ENCODE measurements at places on chromosomes 7 and 10.

DNA sequence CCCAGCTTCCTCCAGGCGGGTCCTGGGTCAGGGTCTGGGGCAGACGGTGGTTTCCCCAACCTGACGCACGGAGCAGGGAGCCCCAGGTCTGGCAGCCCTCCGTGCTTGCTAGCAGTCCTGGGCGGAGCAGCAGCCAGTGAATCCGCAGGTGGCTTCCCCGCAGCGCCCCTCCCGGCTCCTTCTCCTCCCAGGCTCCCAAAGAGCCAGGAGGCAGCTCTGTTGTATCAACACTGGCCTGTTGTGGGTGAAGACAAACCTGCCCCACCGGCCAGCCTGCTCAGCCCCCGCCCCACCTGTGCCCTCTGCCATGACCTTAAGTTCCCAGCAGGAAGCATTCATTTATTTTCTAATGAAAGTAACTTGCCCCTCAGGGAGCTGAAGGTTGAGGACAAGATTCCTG lies 24.0 kb upstream of the TMEM213 start:
- no peak for DNase-seq

DNA sequence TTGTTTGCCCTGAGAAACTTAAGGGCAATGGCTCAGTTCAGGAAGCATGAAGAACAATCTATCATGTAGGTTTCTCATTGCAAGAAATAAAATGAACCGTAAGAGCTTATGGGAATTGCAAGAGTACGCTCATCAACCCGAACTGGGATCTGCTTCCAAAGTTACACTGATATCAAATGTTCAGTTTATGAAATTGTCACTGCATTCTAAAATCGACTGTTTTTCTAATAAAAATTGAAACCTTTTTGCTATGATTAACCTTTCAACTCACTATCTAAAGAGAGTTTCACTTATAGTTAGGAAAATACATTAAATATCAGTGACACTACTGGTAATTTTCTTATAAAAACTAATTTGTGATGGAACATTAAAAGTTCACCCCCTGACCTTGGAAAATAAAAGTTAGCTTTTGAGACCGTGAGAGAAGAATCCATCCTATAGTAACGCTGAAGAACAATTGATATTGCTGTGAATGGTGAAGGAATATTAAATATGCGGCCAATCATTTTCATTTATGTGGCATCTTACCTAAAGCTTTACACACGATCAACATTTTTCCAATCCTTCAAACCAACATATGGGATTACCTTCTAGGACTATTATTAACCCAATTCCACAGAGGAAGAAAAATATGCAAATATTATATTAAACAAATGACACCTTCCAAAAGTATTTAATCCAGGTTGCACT lies 2.2 kb downstream of the MEOX2 start:
- DNase-seq, result no peak

GRCh38 chr10:48437546-48437945 lies 131.1 kb downstream of the MAPK8 start:
- no peak for DNase-seq

DNA sequence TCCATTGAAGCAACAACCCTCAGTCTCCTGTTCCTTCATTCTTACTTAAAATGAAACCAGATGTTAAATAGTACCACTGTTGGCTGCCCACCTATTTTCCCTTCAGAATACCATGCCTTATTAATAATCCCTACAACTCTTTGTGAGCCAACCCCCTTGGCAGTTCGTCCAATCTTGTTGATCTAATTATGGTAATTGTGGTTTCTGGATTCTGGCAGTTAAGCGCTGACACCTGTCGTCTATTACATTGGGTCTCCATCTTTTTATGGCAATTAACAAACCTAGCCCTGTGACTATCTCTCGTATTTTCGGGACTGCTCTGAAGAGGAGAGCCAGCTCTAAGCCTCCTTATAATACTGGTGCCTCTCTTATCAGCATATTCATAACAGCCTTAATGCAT lies 432.0 kb downstream of the ATRNL1 start:
- no peak for DNase-seq

DNA sequence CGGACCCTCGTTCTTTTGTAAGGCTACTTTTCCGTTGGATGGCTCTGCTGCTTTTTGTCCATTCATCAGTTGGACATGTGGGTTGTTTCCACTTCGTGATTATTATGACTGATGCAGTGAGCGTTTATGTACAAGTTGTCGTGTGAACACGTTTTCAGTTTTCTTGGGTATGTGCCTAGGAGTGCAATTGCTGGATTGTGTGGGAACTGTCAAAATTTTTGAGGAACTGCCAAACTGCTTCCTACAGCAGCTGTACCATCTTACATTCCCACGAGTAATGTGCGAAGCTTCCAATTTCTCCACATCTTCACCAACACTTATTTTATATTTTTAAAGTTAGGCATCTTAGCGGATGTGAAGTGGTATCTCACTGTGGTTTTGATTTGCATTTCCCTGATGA lies 10.4 kb downstream of the FKBP6 start:
- DNase-seq, result no peak

GRCh38 chr7:132041108-132041507 lies 484.7 kb upstream of the PODXL start:
- DNase-seq, result no peak

GRCh38 chr10:7161484-7162250 lies 249.2 kb downstream of the SFMBT2 start:
- no peak for DNase-seq

DNA sequence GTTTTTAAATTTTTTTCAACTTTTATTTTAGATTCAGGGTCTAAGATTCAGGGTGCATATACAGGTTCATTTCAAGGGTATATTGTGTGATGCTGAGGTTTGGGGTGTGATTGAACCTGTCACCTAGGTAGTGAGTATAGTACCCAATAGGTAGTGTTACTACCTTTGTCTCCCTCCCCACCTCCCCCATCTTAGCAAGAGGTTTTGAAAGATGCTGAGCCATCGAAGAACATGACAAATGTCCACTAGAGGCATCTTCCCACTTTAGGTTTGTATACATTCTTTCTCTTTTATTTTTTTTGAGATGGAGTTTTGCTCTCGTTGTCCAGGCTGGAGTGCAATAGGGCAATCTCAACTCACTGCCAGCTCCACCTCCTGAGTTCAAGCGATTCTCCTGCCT lies 880 bp upstream of the MGAM2 start:
- no peak for DNase-seq

GRCh38 chr7:37382546-37383088 lies 66.0 kb downstream of the ELMO1 start:
- DNase-seq, result no peak

GRCh38 chr7:91852263-91852741 lies 28.2 kb downstream of the MTERF1 start:
- peak; percentile 5 for DNase-seq

- no peak for DNase-seq
Observed at GRCh38 chr7:109178342-109178741, 608.7 kb downstream of the DNAJB9 start.

GRCh38 chr7:138616085-138616484 lies 85.1 kb downstream of the SVOPL start:
- DNase-seq, result no peak

DNA sequence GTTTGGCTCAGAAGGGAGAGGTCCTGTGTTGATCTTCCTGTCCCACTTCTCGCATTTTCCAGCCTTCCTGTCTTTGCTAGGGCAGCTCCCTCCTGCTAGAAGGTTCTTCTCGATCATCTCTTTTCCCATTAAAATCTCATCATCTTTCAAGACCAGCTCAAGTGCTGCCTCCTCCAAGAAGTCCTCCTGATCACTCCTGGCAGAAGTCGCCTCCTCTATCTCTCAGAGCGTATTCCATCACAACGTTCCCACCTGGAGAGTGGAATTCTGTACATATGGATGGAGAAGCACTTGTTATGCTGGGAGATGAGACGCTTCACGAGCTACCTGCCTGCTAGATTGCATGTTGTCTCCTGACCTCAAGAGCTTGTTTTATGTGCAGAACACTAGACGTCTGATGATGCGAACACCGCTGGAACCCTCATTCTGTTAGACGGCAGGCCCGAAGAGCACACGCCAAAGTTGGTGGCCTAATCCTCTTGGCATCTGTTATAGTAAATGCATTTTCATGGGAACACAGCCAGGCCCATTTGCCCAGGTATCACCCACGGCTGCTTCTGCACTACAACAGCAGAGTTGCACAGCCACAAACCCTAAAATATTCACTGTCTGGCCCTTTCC lies 68.0 kb upstream of the INSIG1 start:
- DNase-seq, result no peak

GRCh38 chr10:43384252-43385221 lies 13.1 kb downstream of the FXYD4 start:
- no peak for DNase-seq

DNA sequence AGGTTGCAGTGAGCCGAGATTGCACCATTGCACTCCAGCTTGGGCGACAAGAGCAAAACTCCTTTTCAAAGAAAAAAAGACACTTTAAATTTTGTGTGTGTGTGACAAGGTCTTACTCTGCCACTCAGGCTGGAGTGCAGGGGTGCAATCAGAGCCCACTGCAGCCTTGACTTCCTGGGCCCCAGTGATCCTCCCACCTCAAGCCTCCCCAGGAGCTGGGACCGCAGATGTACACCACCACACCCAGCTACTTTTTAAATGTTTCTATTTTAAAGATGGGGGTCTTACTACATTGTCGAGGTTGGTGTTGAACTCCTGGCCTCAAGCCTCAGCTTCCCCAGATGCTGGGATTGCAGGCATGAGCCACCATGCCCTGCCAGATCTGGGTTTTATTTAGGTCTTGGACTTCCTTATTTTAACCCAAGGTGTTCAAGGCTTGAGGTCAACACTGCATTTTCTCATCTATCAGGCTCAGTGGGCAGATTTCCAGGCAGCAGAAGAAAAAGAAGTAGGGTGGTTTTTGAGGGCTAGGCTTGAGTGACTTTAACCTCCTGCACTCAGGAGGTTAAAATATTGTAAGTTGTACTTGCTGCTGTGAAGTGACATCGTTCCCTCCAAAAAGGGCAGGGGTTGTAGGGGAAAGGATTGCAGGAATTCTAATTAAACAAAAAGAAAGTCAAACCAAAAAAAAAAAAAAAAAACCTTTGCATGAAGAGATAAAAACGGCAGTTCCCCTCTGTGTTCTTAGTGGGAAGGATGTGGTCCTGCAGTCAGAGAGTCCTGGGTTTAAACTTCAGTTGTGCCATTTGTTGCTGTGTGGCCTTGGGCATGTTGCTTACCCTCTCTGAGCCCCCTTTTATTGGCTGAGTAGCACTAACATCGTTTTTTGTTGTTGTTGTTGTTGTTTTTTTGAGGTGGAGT lies 71.5 kb downstream of the CARD11 start:
- DNase-seq, result peak; percentile 45

DNA sequence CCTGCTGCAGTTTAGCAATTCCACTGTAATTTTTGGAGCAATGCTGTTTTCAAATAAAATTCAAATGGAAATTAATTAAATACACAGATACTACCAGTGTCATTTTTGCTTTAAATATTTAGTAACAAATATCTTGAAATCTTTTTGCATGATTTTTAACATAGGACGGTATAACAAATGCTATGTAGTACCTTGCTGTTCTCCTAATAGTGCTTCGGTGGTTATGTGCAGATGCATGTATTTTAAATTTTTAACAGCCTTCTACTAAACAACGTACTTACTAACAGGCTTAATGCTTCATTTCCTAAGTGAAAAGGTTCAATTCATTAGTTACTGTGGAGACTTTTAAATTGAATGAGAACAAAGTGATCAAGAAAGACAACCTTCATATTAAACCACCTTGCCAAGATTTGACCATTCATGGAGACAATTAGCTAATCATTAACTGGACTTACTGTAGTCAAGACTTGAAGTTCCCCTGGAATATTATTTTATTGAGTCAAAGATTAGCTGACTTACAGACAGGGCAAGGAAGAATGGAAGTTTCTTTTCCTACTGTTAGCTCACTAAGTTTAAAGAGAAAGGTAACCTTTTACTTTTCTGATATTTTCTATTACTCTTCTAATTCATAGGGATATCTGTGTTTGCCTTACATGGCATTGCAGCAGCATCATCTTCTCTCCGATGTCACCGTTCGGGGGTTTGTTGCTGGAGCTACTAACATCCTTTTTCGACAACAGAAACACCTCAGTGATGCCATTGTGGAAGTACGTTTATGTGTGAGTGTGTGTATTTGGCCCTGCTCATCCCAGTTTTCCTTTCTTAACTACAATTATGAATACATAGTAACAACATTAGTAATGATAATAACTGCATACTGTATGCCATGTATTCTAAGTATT lies 74.3 kb downstream of the AVL9 start:
- no peak for DNase-seq

- DNase-seq, result no peak
Observed at GRCh38 chr10:51272555-51272954, 198.3 kb downstream of the PRKG1 start.

- DNase-seq, result no peak
Observed at GRCh38 chr10:70579234-70580002, 23.1 kb downstream of the PRF1 start.

GRCh38 chr10:98748298-98748697 lies 301.6 kb upstream of the HPS1 start:
- DNase-seq, result peak; percentile 3

DNA sequence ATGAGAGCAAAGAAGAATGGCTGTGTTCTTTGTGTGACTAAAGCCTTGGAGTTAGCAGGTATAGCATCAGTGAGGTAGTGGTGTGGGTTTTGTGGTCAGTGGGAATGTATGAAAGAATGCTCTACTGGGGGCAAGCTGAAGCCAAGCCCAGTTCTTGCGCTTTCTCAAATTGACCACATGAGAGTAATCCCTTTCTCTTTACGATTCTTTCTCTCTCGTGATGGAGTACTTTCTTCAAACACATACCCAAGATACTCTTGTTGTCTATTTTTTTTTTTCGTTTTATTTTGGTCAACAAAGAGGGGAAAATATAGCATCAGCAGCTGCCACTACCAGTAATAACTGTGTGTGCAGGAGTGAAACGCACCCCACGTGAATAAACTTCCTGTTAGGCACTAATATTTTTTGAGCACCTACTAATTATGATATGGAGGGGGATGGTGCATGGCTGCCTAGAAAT lies 8.4 kb upstream of the PANK1 start:
- no peak for DNase-seq

GRCh38 chr10:17965649-17966235 lies 14.0 kb downstream of the SLC39A12 start:
- no peak for DNase-seq

DNA sequence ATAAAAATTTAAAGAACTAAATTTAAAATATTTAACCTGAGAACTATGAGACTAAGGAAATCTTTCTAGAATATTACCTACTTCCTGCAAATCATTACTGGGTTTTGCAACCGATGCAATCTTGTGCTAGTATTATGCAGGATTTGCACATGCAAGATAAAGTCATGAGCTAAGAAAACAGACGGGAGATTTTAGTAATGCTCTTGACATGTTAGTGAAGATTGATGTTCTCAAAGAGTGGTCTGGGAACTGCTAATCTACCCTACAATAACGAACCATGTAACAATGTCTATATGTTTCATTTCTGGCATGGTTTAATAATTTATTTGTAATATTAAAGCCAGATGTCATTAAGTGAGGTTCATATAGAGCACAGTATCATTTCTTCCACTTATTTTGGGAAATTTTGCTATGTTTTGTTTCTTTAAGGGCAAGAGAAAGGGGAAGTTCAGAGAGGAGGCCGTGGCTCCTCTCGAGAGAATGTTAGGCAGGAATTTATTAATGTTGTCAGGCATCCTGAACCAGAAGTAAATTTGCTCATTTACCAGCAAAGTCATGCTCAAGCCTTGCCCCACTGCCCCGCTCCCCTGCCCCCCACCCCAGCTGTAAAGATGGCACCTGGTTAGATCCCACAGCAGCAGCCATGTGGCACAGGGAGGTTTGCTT lies 22.8 kb downstream of the LRRC17 start:
- DNase-seq, result no peak

GRCh38 chr10:129564923-129565322 lies 97.9 kb downstream of the MGMT start:
- no peak for DNase-seq

- no peak for DNase-seq
Observed at GRCh38 chr10:105596749-105597148, 955.7 kb downstream of the SORCS3 start.

GRCh38 chr7:137203351-137203750 lies 140.2 kb downstream of the PTN start:
- no peak for DNase-seq

Data from GM12864 (cell line).